Natural killer cell treated with Interleukin-12 subunit alpha and Interleukin-12 subunit beta and Interleukin-15 and Interleukin-18, amount 100 ng/mL, for 72 hours (primary cell): ENCODE measurements at places on chromosomes 1 and 21.

- no peaks in the 10 kb centered on the region for H3K27me3 ChIP-seq
- no peak overlapping the region for H3K4me3 ChIP-seq
- H3K4me1 ChIP-seq, result no peaks in the 10 kb centered on the region
- H3K27ac ChIP-seq, result no peak overlapping the region
- no peak for DNase-seq
- H3K36me3 ChIP-seq, result no peaks in the 10 kb centered on the region
These were observed 938.1 kb downstream of the TTLL7 start for GRCh38 chr1:83060651-83061390.

- H3K27ac ChIP-seq, result no peak overlapping the region
- no peaks in the 10 kb centered on the region for H3K4me1 ChIP-seq
- DNase-seq, result no peak
These were observed 40.2 kb downstream of the RASAL2 start for GRCh38 chr1:178134061-178134460.

DNA sequence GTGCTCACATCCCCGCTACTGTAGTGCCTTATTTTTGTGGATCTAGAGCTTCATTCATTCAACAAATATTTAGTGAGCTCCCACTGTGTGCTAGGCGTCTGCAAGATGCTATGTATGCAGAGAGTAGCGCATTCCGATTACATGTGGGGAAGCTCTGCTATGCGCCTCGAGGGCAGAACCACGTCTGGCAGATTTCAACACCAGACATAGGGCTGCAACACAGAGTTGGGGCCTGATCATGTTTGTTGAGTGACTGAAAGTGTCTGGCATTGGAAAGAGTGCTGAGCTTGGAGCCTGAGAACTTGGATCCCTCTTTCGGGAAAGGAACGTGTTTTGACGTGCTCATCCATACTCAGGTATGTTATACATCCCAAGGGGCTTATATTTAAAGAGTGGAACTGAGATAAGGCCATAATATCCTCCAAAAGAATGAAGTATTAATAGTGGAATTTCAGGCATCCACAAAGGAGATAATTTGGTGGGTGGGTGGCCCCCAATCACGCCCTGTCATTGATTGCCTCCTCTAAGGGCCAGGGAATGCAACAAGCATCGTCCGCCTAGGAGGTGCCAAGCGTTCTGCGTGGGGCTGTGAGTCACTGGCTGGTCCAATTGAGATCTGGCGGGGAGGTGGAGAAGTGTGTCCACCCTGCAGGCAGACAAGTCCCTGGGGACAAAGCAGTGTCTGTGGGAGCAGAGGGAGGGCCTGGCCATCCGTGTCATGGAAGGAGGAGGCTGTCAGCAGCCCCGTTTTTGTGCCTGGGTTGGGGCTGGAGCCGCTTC lies 62.8 kb upstream of the ZBTB40 start:
- no peaks in the 10 kb centered on the region for H3K4me1 ChIP-seq
- no peaks in the 10 kb centered on the region for H3K36me3 ChIP-seq
- peaks cover 8% of the 10 kb centered on the region for H3K27me3 ChIP-seq
- DNase-seq, result no peak
- H3K4me3 ChIP-seq, result no peak overlapping the region

- no peak for DNase-seq
- H3K4me1 ChIP-seq, result peaks cover 66% of the 10 kb centered on the region
- H3K4me3 ChIP-seq, result peak overlapping the region; percentile 23
- H3K36me3 ChIP-seq, result no peaks in the 10 kb centered on the region
These were observed 65.0 kb upstream of the PRDX6 start for GRCh38 chr1:173411835-173412742.

DNA sequence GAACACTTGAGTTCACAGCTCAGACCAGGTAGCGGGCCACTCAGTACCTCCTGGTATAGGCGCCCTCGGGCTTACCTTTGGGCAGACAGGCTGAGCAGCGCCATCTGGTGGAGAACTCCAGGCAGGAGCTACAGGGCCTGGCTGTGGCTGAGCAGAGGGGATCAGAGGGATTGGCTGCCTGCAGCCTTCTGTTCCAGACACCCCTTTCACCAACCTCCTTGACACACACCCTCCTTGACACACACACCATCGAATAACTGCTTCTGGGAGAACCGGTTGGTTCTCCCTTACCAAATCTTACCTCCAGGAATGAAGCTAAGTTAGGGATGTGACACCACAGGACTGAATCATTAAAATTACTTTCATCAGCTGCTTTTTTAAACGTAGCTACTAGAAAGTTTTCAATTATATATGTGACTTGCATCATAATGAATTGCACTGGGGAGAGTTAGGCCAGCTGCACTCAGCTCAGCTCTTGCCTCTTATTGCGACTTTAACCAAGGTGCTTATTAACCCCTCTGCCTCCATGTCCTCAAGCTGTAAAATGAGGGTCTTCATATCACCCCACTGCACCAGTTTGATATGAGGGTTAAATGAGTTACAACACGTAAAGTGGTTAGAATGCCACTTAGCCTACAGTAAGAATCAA lies 6.6 kb downstream of the LIN28A start:
- H3K27me3 ChIP-seq, result peaks cover 30% of the 10 kb centered on the region
- H3K4me1 ChIP-seq, result no peaks in the 10 kb centered on the region

- H3K4me3 ChIP-seq, result no peak overlapping the region
- H3K36me3 ChIP-seq, result no peaks in the 10 kb centered on the region
- DNase-seq, result no peak
- H3K27ac ChIP-seq, result no peak overlapping the region
- no peaks in the 10 kb centered on the region for H3K4me1 ChIP-seq
- no peaks in the 10 kb centered on the region for H3K27me3 ChIP-seq
These were observed 25.4 kb downstream of the LDLRAD2 start for GRCh38 chr1:21837476-21837875.

DNA sequence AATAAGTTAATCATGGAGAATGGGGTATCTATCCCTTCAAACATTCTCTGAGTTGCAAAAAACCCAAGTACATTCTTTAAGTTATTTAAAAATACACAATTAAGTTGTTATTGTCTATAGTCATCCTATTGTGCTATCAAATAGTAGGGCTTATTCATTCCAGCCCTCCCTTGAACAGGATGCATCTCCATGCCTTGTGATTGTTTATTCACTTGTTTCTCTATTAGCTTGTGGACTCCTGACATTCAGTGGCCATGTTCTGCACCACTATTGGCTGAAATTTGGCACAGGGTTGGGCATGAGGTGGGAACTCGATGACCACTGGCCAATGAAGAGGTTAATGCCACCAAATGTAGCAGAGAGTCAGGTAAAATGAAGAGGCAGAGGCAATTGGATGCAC lies 272.8 kb downstream of the TNR start:
- peak overlapping the region; percentile 32 for H3K27ac ChIP-seq
- H3K4me3 ChIP-seq, result peak overlapping the region; percentile 61
- peaks cover 13% of the 10 kb centered on the region for H3K4me1 ChIP-seq
- peaks cover 17% of the 10 kb centered on the region for H3K27me3 ChIP-seq
- H3K36me3 ChIP-seq, result no peaks in the 10 kb centered on the region

GRCh38 chr21:29164323-29164942 lies 34.0 kb downstream of the MAP3K7CL start:
- no peak overlapping the region for H3K27ac ChIP-seq
- H3K4me1 ChIP-seq, result no peaks in the 10 kb centered on the region
- no peaks in the 10 kb centered on the region for H3K36me3 ChIP-seq
- H3K4me3 ChIP-seq, result no peak overlapping the region
- H3K27me3 ChIP-seq, result no peaks in the 10 kb centered on the region
- no peak for DNase-seq

DNA sequence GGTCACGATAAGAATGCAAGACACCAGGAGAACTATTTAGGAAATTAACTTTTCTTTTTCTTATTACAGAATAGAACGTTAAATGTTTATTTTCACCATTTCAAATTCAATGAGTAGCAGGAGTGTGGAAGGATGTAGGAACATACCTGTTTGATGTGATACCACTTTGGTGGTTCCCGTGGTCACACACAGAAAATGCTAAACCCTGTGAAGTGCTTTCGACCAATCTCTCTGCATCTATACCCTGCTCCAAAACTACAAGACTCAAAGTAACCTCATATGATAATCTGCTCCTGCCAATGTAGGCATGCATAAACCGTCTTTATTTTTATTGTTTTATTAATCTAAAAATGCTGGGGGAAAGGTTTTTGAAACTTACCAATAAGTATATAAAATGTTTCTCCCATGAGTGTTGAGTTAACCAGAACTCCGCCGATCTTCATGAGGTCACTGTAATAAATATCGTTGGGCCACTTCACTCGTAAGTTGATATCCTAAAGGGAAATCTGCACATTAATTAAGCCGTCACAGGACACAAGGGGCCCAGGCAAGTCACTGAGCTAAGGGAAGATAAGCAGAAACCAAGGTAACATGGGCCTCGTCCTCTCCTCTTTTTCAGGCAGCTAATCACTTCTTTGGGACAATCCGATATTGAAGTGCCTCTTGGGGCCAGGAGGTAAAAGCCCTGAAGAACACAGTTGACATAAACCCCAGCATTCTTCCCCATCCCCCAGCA lies 60.6 kb downstream of the SIM2 start:
- H3K27ac ChIP-seq, result no peak overlapping the region
- no peak for DNase-seq
- peaks cover 5% of the 10 kb centered on the region for H3K36me3 ChIP-seq
- H3K27me3 ChIP-seq, result no peaks in the 10 kb centered on the region
- no peaks in the 10 kb centered on the region for H3K4me1 ChIP-seq

- H3K27me3 ChIP-seq, result peaks cover 17% of the 10 kb centered on the region
- no peak overlapping the region for H3K4me3 ChIP-seq
- DNase-seq, result no peak
- H3K4me1 ChIP-seq, result peaks cover 4% of the 10 kb centered on the region
- no peaks in the 10 kb centered on the region for H3K36me3 ChIP-seq
These were observed 2.5 kb downstream of the PBX1 start for GRCh38 chr1:164561472-164561871.

DNA sequence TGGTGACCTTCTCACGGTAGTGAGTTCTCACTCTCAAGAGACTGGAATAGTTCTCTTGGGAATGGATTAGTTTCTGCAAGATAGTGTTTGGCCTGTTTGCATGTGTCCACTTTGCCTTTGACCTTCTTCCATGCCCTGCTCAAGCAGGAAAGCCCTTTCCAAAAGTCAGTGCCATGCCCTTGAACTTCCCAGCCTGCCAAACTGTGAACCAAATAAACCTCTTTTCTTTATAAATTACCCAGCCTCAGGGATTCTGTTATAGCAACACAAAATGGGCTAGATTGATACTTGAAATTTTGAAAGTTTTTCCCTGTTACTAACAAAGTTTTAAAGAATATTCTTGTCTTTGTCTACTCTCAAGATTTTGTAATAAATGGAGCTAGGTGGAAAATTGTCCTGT lies 139.6 kb downstream of the SLC35F3 start:
- DNase-seq, result no peak
- H3K36me3 ChIP-seq, result no peaks in the 10 kb centered on the region
- H3K27ac ChIP-seq, result no peak overlapping the region
- no peaks in the 10 kb centered on the region for H3K4me1 ChIP-seq

DNA sequence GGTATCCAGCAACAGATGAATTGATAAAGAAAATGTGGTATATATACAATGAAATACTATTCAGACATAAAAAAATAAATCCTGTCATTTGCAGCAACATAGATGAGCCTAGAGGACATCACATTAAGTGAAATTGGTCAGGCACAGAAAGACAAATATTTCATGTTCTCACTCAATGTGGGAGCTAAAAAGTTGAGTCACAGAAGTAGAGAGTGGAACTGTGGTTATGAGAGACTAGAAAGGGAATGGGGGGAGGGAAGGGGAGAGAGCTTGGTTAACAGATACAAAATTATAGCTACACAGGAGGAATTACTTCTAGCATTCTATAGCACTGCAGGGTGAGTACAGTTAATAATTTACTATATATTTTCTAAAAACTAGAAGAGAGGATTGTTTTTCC lies 37.1 kb upstream of the SERPINC1 start:
- H3K4me1 ChIP-seq, result peaks cover 18% of the 10 kb centered on the region
- no peak overlapping the region for H3K4me3 ChIP-seq
- H3K36me3 ChIP-seq, result peaks cover 18% of the 10 kb centered on the region
- no peaks in the 10 kb centered on the region for H3K27me3 ChIP-seq
- no peak overlapping the region for H3K27ac ChIP-seq

GRCh38 chr1:26542771-26543451 lies 13.3 kb downstream of the RPS6KA1 start:
- DNase-seq, result no peak
- peaks cover 79% of the 10 kb centered on the region for H3K4me1 ChIP-seq
- H3K27me3 ChIP-seq, result no peaks in the 10 kb centered on the region
- H3K27ac ChIP-seq, result peak overlapping the region; percentile 100
- H3K4me3 ChIP-seq, result peak overlapping the region; percentile 82

DNA sequence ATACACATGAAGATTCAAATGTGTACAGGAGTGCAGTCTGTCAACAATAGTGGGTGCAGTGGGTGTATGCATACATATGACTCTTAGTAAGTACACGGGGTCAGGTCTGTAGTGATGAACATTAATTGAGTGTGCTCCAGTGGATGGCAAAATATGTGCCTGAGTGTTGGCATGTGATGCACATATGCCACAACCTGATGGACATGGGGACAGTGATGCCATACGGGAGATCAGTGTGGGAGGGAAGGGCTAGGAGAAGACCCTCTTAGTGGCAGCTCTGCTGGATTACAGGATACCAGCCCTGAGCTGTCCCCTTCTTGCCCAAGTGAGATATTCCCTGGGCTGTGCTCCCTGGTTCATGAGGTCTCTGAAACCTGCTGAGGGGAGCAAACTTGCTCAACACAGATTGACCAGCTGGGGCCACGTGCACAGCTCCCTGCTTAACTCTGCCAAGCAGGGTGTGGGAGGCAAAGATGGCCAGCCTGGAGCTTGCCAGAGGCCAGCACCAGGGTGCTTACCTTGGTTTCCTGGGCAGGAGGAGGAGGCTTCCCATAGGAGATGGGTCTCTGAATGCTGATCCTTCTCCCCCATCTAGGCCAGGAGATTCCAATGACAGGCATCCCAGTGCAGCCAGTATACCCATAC lies 2.2 kb downstream of the SHISA4 start:
- DNase-seq, result peak; percentile 58
- H3K4me3 ChIP-seq, result no peak overlapping the region
- no peak overlapping the region for H3K27ac ChIP-seq
- H3K36me3 ChIP-seq, result no peaks in the 10 kb centered on the region

DNA sequence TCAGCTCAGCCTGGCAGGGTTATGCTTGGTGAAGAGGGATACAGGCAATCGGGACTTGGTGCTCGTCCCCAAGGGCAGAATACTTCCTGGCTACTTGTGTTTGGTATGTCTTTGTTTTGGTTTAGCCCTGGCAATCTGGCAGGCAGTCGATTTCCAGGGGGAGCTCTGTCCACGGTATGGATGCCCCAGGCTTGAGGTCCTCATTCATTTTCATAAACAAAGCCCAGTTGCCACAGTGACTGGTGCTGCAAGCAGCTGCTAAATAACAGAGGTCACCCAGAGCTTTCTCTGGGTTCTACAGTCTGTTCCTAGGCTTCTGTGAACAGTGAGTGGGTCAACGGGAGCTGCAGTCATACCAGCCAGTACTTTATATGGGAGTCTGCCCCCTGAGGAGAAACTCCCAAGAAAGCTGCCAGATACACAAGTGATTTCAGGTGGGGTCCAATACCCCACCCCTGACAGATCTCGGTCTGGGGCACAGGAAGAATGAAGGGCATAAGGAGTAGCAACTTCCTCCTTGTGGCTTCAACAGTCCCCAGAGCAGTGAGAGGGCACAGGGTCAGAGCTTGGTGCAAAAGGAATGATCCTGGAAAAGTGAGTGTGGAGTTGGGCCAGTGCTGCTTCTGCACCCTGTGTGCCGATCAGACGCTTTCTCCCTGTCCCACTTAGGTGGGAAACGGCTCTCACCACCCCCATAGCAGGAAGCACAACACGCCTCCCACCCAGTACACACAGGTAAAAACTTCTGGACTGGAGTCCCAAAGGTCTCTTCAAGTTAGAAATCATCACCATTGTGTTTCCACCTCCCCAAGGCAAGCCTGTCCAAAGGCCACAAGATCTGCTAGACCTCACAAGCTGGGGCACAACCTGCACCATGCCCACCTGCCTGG lies 55.5 kb downstream of the TGFBR3 start:
- no peaks in the 10 kb centered on the region for H3K36me3 ChIP-seq
- no peaks in the 10 kb centered on the region for H3K27me3 ChIP-seq
- DNase-seq, result no peak
